Non-pigmented ciliary epithelial cell (primary cell): ENCODE measurements at places on chromosomes 6 and 20.

DNA sequence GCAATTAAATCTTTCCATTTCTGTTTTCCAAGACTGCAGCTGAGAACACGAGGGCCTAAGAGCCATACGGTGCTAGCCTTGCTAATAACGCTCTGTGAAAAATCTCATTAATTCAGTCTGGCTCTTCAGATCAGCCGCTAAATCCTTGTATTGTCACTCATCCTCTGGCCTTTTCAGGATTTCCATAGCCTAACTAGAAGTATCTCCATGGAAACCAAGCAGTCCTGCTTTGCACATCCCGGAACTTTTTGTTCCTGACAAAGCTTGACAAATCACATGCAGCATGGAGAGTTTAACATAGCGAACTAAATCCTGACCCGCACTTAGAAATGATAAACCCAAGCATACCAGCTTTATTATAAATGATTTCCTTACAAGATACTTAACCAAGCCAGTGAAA is 383.7 kb downstream of the CD83 start:
- no peak for DNase-seq

- DNase-seq: no peak
Measured at GRCh38 chr6:136887953-136888352, 34.1 kb upstream of the SLC35D3 start.

DNA sequence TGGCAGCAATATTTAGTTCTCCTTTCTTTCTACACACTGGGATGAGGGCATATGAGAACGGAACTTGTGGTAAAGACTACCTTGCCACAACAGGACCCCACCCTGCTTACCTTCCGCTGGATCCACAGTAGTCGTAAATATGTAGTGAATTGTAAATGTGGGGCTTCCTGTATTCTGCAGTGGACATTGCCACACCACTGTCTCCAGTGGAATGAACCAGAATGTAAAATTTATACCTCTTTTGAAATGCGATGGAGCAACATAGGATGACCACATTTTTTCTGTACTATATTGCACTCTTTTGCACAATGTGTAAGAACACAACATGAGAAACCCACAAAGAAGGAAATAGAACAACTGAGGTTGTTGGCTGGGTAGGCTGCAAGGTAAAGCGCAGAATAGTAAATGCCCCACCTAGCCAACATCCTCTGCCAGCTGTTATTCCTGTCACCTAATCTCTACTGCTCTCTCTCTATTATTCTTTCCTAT is 16.1 kb upstream of the RIPOR2 start:
- no peak for DNase-seq

DNA sequence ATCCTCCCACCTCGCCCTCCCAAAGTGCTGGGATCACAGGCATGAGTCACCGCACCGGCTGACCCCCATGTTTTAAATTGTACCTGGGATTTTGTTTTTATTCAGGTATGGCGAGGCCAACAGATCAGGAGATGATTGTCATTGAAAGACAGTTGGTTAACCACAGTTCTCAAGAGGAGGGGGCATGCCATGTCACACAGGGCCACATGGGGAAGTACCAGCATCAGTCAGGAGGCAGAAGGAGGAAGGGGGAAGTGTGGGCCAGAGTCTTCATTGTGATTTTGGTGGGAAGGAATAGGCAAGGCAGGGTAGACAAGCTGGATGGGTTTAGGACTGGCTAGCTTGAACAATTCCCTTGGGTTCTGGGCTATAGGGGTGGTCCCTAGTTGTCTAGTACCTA is 9.9 kb upstream of the MMP9 start:
- no peak for DNase-seq

DNA sequence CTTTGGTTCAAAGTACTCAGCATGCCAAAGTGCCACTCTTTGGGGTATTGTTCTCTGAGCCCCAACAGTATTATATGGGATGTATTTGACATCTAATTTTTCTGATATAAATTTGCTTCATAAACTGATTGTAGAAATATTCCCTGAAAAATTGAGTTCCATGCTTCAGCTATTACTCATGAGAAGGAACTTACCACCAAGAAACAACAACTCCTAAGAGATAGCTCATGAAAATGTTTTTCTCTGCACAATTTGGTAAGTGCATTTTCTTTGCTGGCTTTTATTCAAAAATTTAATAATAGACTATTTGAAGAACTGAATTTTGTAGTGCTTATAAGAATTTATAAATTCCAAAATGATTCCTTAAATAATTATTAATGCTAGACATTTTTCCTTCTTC is 12.8 kb upstream of the TPD52L1 start:
- DNase-seq: no peak

GRCh38 chr20:17700637-17701036 is 871 bp downstream of the BANF2 start:
- DNase-seq: no peak

- no peak for DNase-seq
Measured at GRCh38 chr20:49904440-49905214, 10.7 kb downstream of the SPATA2 start.

DNA sequence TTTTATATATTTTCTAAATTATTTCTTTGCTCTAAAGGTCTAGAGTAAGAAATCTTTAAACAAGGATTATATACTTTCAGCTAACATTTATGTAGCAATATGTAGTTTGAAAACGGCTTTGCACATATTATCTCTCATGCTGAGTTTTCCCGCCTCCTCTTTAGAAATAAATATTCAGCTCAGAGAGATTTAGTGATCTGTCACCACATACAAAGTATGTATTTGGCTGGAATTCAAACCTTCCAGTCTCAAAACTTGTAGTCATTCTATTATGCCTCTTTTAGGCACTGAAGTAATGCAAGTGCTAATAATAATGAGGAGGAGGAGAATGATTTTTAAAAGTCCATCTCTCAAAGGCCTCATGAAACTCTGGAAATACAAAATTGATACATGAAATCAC is 525.0 kb downstream of the GRIK2 start:
- no peak for DNase-seq

DNA sequence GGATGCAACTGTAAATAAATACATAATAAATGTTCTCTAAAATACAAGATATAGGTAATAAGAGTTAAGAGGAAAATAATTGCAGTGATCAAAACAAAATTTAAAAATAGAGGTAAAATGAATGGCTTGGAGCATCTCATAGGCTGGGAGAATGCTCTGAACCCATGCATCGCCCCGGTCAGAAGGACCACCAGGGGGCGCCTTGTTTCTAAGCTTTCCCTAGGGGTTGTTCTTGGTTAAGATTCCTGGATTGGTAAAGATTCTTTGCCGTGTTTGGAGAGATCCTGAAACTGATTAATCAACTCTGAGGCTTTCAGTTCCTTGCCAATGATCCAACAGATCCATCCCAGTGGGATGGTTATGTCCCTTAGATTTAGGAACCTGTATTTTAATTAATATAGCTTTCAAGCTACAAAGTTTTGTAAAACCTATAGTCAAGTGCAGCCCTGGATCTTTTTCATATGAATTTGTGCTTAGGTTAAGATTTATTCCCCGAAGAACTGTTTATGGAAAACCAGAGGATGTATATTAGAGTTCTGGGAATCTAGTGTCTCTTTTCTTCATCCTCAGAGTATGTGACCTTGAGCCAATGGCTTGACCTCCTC is 45.3 kb upstream of the PRELID3B start:
- no peak for DNase-seq

GRCh38 chr20:53040693-53041589 is 68.8 kb downstream of the TSHZ2 start:
- no peak for DNase-seq

- no peak for DNase-seq
Measured at GRCh38 chr6:157440171-157440570, 59.2 kb downstream of the ZDHHC14 start.

GRCh38 chr6:11439017-11439420 is 98.5 kb upstream of the TMEM170B start:
- DNase-seq: no peak

DNA sequence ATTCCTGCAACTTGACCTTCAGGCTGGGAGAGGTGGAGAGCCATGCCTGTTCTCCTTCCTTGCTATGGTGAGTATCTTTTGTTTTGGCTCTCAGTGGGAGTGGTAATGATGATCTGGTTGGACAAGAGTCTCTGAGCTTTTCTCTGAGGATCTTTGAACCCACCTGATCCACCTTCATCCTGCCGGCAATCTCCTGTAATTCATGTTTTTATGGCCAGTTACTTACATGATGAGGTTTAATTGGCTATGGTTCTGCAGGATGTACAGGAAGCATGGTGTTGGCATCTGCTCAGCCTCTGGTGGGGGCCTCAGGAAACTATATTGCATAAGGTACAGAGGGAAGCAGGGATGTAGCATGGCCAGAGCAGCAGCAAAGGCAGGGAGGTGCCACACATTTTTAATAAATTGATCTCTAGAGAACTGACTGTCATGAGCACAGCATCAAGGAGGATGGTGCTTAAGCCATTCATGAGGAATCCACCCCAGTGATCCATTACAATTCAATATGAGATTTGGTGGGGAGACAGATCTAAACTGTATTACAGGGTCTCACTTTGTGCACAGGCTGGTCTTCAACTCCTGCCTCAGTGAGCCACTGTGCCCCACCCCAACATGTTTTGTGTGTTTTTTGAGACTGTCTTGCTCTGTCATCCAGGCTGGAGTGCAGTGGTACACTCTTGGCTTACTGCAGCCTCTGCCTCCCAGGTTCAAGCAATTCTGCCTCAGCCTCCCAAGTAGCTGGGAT is 10.0 kb downstream of the HSPA1B start:
- DNase-seq: no peak

DNA sequence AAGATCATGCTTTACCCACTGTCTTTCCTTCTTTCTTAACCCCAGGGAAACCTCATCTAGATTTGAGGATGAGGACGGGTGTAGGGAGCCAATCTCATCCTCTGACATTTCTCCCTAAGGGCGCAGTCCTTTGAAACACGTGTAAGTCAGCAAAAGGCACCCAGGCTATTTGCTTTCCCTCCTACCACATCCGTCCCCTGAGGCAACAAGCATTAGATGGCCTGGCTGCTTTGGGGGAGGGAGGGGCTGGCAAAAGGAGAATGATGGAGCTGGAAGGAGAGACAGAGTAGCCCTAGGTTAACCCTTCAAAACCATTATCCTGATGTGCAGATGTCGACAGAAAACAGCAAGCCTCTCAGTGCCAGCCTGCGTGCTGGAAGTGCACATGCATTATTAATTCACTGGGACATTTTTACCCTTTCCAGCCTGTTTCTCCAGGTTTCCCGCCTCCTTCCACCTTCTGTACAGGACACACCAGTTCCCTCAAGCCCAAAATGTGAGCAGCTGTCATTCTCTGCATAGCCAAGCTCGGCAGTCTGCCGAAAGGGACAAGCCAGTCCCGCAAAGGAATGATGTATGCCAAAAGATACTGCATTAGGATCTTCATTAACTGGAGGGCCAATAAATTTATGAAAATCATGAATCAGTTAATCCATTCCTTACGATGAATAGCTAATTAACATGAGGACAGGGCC is 547.2 kb downstream of the CD83 start:
- DNase-seq: no peak

- no peak for DNase-seq
Measured at GRCh38 chr6:72825315-72825911, 203.5 kb downstream of the KCNQ5 start.

DNA sequence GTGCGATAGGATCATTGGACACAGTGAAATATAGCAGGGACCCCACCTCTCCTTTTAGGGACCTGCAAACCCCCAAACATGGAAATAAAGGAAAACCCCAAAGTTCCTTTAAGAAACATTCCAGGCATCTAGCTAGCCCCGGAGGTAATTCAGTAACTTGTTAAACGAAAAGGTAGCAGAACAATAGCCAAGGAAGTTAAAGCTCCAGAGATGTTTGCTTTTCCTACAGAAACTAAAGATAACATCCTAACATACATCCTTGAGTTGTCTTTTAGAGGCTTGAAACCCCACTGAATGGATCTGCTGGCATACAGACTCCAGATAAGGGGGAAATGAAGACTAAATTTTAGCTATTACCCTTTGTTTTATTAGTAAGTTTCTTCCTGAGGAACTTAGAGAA is 51.0 kb downstream of the FAM184A start:
- DNase-seq: no peak

DNA sequence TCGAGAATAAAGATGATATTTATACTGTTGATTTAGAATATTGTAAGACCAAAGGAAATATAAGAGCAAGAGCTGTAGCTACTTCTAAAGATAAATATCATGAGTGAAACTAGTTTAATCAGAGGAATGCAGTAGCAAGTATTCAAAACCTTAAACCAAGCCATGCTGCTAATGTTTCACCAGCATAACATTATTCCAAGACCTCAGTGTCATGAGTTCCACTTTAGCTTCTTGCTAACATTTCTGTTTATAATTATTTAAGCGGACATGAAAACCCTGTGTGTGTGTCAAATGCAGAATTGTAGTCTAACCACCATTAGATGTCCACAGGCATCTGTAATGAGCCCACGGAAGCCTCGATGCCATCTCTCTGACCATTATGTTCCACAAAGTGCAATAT is 752.6 kb upstream of the MARCKS start:
- no peak for DNase-seq

DNA sequence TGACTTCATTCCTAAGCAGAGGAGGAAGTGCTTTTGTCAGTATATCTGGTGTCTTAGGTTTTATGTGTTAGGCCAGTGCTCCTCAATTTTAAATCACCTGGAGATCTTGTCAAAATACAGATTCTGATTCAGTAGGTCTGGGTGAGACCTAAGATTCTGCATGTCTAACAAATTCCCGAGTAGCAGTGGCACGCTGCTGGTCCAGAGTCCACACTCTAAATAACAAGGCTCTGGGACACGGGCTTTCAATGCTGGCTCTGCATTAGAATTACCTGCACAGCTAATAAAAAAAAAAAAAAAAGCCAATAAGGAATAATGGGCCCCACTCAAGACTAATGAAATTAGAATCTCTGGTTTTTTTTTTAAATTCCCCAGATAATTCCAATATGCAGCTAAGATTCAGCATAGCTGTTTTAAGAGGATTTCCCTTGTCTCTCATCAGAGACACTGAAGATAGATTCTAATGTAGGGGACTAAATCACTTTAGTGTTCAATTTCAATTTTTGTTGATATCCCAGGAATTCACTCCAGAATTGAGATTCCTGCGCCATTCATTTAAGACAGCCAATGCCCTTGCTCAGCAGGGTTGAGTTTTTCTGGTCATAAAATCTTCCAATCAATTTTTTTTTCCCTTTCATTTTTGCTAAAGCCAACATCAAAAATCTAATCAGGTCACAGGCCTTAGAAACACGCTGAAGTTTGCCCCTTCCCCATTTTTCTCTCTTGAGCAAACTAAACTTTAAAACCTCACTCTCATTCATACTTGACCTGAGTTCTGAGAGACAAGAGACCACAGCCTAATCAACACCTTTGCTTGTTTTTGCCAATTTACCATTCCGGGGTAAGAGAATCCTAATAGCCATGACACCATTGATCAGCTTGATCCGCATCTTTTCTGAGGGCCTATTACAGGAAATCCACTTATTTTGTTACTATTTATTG is 2.4 kb downstream of the TDP2 start:
- DNase-seq: no peak

DNA sequence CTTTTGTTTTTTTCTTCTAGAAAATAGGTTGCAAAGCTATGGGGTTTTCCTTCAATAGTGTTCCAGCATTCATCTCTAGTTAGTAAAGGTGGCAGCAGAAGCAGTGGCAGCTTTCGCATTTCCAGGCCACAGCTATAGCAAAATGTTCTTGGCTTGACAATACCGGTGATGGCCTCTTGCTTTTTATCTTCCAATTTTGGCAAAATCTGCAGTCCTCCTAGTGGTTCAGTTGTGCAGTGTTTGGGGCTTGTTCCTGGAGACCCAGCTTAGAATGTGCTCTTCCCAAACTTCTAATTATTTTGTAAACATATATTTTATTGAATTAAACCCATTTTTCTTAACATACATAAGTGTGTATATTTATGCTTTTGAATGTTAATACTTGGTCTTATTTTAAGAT is 370.6 kb upstream of the MAN1A1 start:
- DNase-seq: no peak
